T-helper 1 cell (primary cell): ENCODE measurements at places on chromosomes 13 and 19.

GRCh38 chr13:100176801-100177400 lies 88.0 kb downstream of the PCCA start:
- no peak for DNase-seq

- no peak for DNase-seq
Measured at GRCh38 chr13:110683203-110683883, 22.6 kb downstream of the CARS2 start.

DNA sequence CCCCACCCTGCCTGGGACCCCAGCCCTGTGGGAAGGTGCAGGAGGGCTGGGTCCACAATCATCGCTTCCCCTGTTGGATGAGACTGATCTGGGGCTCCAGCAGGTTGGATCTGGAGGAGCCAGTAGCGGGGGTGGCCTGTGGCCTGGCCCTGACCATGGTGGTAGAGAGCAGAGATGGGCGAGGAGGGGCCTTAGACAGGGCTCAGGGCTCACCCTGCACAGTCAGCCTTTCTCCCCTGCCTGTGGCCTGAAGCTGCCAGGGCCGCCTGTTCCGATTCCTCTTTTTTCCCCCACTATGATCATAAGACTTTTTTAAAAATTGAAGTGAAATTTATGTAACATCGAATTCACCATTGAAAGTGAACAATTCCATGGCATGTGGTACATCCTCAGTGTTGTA lies 18.2 kb downstream of the SIN3B start:
- DNase-seq, result no peak

DNA sequence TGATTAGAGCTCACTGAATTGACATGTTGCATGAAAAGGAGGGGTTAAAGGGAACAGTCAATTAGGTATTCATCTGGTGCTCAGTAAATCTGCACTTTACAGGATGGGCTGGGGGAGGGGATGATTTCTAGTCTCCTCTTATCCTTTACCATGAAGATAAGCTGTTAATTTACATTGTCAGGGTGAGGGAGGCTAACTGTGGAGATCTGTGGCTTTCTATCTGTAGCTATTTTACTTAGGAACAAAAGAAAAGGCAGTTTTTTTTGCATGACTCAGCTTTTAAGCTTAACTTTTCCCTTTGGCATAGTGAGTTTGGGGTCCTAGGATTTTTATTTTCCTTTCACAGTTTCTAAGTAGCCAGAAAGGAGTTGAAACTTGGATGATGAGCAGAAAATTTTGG lies 253.3 kb downstream of the LMO7 start:
- DNase-seq, result no peak
